Esophagus mucosa (tissue), 1 donor: ENCODE measurements at places on chromosomes 5 and 9. TPM values are rescaled to one million over a fixed set of nuclear protein-coding genes. Genes with fewer than 3 reads are reported as not detected.

Gene PAEP
- not detected for total RNA-seq

Gene LPAR1
- 7.5 TPM for total RNA-seq

Gene GFI1B
- not detected for total RNA-seq

Gene RASEF
- total RNA-seq = 8.1 TPM

Gene PLK2
- 90.7 TPM for total RNA-seq

Gene PITX1
- 689 TPM for total RNA-seq

Gene PTGR1
- total RNA-seq = 101 TPM

Gene GPR21
- 0.76 TPM for total RNA-seq
